Activated naive CD4-positive, alpha-beta T cell (primary cell): ENCODE measurements at places on chromosomes 11 and 22.

DNA sequence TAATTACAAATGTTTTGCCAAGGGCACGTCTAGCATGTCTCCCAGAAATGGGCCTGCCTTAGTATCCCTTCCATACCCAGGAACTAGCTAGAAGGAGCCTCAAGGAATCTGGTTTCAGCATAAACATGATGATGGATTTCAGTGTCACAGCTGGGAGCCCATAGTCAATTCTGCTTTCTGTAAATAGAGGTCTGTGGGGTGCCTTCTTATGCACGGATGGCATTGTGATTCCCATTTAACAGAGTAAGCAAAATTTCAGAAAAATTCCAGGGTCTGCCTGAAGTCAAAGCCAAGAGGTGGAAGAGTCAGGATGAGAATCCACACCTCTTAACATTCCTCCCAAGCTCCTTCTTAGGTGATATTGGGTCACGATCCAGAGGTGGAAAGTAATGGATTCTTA lies 12.1 kb downstream of the DUSP18 start:
- no peak for DNase-seq

- no peak for DNase-seq
Measured at GRCh38 chr11:79564288-79564925, 123.6 kb upstream of the TENM4 start.

DNA sequence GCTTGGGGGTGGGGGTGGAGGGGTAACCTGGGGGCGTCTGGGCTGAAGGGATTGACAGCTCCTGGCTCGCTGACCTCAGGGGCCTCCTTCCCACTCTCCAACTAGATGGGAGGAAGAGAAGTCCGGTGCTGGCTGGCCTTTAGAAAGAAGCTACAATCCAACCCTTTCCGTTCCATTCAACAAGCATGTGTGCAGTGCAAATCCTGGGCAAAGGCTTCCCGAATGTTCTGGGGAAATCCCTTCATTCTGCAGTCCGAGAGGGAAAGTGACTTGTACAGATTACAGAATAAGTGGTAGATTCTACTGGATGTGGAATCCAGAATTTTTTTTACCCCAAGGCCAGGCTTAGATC lies 149.9 kb downstream of the FEZ1 start:
- no peak for DNase-seq

DNA sequence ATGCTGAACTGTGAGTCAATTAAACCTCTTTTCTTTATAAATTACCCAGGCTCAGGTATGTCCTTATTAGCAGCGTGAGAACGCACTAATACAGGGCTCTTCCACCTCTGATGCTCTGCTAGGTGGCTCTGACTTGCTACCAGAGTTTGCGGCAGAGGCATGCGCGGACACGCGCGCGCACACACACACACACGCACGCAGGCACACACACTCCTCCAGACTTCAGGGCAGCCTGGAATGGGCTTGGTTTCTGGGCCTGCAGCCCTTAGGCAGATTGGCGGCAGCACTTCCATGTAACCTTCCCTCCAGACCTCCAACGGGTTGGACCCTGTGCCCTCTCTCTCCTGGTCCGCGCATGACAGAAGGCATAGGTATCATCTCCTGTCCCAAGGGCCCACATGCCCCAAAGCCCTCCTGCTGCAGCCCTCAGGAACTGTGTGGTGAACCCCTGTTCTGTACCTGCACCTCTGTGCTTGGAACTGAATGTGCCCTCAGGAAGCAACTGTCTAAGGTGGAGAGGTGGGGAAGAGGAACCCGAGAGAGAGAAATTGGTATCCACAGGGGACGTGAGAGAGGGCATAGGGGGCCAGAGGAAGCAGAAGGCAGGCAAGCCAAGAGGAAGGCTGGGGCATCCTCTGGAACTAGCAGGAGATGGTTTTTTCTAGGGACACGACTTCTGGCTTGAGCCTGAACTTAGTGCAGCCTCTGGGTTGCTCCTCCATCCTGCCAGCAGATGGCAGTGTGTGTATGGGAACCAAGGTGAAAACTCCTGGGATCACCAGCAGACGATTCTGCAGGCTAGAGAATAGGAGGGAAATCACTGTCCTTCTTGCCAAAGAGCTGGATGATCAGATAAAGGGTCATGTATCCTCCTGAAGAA lies 23.4 kb upstream of the RIC3 start:
- no peak for DNase-seq

GRCh38 chr11:126702987-126703386 lies 297.6 kb downstream of the KIRREL3 start:
- DNase-seq = no peak

DNA sequence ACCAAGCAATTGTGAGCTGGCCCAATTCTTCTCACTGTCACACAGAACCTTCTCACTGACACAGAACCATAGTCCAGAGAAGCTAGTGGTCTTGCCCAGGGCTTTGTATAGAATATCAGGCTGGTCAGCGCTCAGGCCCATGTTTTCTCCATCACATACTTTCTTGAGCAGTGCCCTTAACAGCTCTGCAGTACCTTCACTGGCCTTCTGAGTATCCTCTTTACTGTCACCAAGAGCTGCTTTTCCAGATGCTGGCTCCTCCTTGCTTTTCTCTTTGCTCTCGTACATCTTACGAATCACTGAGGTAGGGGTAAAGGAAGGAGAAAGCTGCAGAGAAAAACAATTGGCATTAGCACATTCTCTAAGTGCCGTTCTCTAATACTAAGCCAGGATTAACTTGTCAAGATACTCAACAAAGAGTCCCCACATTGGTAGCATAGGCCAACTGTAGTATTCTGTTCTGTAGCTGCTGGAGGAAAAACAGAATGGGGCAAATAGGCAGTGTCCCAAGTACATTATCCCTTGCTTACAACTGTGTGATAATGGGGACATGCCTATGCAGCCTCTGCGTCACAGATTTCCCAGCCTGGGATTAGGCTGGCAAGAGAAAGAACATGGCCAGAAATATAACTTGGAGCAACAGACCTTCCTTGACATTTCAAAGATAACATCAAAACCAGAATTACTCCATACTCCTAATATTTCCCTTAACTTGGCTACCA lies 43.5 kb downstream of the DRG1 start:
- no peak for DNase-seq

GRCh38 chr11:69510471-69511357 lies 29.3 kb downstream of the LINC01488 start:
- no peak for DNase-seq

GRCh38 chr11:66363805-66364535 lies 7.6 kb downstream of the SLC29A2 start:
- peak; percentile 35 for DNase-seq

- DNase-seq = no peak
Measured at GRCh38 chr22:42764895-42765363, 44.3 kb upstream of the A4GALT start.

- no peak for DNase-seq
Measured at GRCh38 chr11:112186304-112186703, 11.0 kb downstream of the BCO2 start.

- DNase-seq = no peak
Measured at GRCh38 chr11:120244476-120245365, 4.8 kb downstream of the POU2F3 start.

DNA sequence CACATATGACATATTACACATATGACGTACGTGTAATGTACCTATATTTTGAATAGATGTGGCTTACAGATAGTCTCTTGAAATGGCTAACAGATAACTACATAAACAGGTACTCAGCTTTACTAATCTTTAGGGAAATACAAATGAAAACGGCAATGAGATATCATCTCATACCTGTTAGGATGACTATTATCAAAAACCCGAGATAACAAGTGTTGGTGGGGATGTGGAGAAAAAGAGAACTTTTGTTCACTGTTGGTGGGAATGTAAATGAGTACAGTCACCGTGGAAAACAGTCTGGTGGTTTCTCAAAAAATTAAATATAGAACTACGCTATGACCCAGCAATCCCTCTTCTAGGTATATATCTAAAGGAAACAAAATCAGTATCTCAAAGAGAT lies 247.6 kb downstream of the ETS1 start:
- DNase-seq = no peak
